Substantia nigra (tissue), 51 donors: ENCODE measurements at places on chromosomes 2 and 18.

- no peak for DNase-seq
Observed at GRCh38 chr2:187206071-187206470, 242.0 kb downstream of the CALCRL start.

GRCh38 chr18:56258178-56258577, 380.2 kb downstream of the TXNL1 start:
- no peak for DNase-seq

DNA sequence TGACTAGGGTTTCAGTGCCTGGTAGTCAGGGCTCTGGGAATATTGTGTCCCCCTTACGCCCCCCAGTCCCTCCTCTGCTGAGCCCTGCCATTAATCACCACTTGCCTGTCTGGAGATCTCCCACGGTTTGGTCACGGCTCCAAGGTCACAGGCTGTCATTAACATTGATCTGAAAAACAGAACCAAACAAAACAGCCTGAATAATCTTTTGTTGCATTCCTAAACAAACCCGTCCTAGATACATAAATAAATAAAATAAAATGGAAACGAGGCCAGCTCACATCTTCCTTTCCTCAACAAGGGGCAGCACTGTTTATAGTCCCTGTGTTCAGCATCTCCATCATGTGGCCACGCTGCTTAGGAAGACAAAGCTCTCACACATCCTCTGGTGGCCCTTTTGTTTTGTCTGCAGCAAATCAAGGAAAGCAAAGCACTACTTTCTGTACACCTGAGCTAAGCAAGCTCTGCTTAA, 282.8 kb downstream of the AGPS start:
- DNase-seq: no peak

DNA sequence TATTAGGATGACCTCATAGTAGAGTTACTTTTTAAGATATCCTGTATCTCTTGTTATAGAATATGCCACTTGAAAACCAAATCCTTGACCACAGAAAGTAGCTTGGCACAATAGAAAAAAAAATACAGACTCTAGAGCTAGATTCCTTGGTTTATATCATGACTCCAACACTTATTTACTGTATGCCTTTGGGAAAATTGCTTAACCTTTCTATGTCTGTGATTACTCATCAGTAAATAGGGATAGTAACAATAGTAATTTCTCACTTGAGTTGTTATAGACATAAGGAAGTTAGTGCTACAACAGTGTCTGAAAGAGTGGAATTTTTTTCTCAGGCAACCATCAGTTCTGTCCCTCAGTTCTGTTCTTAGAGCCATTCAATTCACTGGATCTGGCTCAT, 193.8 kb downstream of the GULP1 start:
- no peak for DNase-seq

DNA sequence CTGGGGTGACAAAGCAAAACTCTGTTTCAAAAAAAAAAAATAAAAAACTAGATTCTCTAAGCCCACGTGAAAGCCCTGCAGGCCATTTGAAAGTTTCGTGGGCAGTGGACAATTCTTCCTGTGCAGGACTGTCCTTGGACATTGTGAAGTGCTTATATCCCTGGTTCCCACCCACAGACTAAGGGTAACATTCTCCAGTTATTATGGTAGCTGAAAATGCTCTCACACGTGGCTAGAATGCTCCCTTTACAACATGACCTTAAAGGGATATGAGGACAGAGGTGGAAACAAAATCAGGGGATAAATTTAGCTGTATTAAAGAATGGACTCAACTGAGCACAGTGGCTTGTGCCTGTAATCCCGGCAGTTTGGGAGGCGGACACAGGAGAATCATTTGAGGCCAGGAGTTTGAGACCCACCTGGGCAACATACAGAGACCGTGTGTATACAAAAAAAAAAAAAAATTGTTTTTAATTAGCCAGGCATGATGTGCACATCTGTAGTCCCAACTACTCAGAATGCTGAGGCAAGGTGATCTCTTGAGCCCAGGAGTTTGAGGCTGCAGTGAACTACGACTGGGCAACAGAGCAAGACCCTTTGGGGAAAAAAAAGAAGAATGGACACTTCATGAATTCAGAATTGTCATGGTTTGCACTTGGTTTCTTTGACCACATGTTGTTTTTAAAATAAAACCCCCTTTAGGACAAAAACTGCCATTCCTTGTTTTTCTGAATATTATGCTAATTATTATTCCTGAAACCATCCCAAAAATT, 167.9 kb downstream of the MGAT5 start:
- DNase-seq: no peak

DNA sequence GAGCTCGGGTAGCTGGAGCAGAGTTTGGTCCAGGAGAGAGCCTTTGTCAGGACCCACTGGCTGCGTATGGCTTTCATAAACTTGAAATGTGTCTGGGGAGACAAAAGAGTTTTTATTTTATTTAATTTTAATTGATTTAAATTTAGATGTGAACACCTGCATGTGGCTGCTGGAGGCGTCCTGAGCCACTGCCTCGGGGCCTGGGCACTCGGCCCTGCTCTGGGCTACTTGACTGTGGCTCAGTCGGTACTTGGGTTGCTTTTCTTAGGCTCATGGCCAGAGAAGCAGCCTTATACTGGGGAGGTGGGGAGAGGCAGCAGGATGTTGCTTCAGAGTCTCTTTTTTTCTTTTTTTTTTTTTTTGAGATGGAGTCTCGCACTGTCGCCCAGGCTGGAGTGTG, 661.8 kb upstream of the HS6ST1 start:
- no peak for DNase-seq
